ENCODE measurements at places on chromosomes 16 and 17.

GRCh38 chr16:54985668-54986067 is 55.0 kb downstream of the IRX5 start:
- DNase-seq, result no peak

- no peak for DNase-seq
Measured at GRCh38 chr16:85751698-85752501, 1.0 kb upstream of the C16orf74 start.

DNA sequence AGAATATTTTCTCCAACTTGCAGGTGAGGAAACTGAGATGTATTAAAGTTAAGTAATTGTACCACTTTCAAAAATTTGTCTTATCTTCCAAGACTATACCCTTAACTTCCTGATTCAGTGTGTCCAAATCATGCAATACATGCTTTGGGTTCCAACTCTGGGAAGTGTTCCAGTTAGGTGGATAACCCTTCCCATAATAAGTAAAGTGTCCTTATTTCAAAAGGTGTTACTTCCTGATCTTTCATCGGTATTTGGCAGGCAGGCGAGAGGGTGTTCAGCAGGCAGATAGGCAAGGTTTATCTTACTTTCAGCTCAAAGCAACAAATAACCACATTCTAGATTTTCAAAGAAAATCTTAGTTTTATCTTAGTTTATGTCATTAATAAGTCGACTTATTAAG is 46.3 kb upstream of the ARHGAP44 start:
- DNase-seq, result no peak

DNA sequence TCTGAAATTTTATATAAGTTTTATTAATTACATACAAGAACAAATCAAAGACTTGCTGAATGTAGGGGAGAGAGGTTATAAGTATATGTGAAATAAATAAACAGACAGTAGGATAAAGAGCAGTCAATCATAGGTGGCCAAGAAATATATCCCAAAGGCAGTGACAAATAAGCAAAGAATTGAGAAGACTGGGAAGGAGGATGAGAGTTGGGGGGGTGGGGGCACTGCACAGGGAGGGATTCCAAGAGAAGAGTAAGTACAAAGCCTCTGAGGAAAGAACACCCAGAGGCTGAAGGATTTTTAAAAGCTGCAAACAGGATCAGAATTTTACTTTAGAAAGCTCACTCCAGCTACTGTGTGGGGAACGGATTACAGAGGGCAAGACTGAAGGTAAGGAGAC is 2.8 kb downstream of the PELP1 start:
- DNase-seq, result no peak

DNA sequence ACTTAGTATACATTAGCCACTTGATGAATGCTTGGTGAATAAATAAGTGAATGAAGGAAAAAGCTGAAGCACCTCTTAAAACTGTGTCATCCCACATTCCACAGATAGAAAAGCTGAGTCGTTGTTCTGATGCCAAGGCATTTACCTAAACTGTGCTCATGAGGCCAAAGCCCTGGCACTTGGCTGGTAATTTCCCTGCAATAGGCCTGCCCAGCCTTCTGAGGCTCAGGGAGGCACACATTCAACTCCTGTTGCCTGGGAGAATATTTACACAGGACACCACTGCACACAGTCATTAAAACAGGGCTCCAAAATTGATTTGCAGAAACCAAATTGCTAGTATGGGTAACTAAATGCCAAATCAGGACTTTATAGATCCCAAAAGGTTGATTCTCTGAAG is 333.0 kb upstream of the C16orf82 start:
- no peak for DNase-seq

GRCh38 chr16:57169327-57169726 is 16.5 kb downstream of the PSME3IP1 start:
- DNase-seq, result no peak

DNA sequence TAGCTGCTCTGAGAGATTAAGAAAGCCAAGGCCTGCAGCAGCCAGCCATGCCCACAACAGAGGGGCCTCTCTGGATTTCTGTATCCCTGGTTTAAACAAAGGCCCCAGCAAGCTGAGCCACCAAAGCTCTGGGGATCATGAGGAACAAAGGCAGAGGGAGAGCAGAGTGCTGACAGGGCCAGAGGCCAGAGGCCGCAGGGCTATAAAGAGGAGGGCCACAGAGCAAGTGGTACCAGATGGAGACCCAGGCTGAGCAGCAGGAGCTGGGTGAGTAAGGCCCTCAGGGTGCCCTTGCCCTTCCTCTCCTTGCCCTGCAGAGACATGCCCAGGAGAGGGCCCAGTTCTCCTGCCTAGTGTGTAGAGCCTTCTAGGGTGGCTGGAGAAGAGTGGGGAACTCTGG is at the start of gene CRYBA1:
TSS of gene CRYBA1 (plus strand) at position 232 of the 400 bp plus-strand sequence. CDS start at position 237, 5 bp downstream.
- no peak for DNase-seq

DNA sequence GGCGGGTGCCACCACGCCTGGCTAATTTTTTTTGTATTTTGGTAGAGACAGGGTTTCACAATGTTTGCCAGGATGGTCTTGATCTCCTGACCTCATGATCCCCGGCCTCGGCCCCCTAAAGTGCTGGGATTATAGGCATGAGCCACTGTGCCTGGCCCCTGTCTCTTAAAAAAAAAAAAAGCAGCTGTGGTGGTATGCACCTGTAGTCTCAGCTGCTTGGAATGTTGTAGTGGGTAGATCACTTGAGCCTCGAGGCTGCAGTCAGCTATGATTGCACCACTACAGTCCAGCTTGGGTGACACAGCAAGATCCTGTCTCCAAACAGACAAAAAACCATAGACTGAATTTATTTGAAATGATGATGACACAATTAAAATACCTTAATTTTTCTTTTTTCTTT is 24.3 kb downstream of the CDK12 start:
- no peak for DNase-seq

DNA sequence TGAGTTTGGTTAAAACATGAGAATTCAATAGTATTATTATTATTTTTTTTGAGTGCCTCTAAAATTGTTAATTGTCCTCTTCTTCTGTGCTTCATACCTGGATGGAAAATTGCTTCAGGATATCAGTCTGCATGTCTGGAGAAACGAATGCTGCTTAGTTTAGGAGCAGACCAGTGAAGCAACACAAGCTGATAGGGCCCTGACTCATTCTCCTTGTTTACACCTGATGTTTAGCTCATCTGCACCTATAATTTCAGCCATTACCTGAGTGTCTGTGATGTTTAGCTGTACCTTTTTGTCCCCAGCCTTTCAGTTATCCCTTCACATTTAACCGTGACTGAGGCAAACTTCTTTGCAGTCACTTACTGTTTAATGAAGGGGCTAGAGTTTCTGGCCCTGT is 14.8 kb downstream of the SNTB2 start:
- DNase-seq, result no peak

DNA sequence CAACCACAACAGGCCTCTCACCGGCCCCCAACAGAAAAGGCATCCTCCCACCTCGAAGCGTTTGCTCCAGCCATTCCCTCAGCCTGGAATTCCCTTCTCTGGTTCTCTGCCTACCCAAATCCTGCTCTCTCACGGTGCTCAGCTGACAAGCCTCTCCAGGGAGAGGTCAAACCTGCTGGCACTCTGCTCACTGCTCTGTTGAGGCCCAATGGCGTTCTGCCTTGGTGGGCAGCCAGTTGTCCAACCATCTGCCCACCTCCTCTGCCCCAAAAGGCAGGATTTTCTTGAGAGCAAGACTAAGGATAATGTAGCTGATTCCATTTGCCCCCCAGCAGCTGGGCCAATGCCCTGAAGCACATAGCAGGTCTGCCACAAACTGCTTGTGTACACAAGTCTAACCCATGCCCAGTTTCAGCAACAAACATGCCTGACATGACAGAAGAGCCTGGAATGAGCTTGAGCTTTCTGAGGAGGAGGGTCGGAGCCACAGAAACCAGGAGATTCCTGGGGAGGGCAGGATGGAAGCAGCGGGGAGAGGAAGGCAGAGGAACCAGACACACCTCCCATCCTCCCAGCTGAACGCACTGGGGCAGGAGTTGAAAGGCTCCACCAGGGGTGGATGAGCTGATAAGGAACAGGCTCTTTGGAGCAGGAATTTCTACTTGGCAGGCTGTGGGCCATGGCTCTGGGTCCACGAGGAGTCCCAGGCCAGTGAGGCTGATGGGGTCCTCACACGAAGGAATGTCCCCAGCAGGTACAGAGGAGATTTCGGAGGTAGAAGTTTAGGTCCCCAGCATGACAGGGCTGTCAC is 23.9 kb downstream of the ARHGAP27 start:
- DNase-seq, result no peak

- DNase-seq, result no peak
Measured at GRCh38 chr16:71254832-71255525, 24.5 kb upstream of the HYDIN start.

DNA sequence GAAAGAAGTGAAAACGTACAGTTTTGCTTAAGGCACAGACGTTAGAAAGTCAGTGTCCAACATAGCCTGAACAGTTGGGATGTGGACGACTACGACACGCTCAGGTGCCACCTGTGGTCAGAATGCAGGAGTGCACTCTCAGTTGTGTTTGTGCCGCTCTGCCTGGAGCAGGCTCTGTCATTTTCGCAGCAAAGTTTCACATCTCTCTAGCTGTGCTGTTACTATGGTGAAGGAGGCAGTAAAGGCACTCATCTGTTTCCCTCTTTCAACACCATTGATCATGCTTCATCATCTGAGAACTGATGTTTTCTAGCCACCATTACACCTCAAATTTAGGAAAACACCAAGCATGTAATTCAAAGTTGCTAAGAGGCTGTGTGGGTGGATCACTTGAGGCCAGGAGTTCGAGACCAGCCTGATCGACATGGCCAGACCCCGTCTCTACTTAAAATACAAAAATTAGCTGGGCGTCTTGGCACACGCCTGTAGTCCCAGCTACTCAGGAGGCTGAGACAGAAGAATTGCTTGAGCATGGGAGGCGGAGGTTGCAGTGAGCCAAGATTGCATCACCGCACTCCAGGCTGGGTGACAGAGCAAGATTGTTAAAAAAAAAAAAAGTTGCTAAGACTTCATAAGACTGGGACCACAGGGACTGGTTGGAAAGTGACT is 44.9 kb upstream of the DNAJA2 start:
- DNase-seq, result no peak

- DNase-seq, result no peak
Measured at GRCh38 chr17:29802246-29802645, 127.8 kb downstream of the SSH2 start.

DNA sequence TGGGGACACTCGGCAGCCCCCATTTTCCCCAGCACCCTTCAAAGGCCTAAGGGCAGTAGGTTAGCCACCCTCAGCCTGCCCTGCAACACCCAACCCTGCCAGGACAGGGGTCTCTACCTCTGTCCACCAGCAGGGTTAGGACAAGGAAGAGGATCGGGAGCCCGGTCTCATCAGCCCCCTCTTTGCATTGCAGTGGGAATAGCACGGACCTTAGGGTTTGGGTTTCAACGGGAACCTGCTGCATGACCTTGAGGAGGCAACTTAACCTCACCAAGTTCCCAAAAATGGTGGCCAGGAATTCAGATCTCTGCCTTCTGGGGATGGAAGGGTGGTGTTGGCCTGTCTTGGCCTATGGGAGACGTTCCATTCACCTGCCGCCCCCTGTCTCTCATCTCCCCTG is 20.2 kb upstream of the SPPL2C start:
- no peak for DNase-seq

- DNase-seq, result no peak
Measured at GRCh38 chr17:50949128-50949988, 83.2 kb upstream of the TOB1 start.

GRCh38 chr17:82292251-82293154 is 19.0 kb upstream of the CSNK1D start:
- peak; percentile 94 for DNase-seq

- DNase-seq, result no peak
Measured at GRCh38 chr17:55654022-55654421, 68.6 kb downstream of the TMEM100 start.

DNA sequence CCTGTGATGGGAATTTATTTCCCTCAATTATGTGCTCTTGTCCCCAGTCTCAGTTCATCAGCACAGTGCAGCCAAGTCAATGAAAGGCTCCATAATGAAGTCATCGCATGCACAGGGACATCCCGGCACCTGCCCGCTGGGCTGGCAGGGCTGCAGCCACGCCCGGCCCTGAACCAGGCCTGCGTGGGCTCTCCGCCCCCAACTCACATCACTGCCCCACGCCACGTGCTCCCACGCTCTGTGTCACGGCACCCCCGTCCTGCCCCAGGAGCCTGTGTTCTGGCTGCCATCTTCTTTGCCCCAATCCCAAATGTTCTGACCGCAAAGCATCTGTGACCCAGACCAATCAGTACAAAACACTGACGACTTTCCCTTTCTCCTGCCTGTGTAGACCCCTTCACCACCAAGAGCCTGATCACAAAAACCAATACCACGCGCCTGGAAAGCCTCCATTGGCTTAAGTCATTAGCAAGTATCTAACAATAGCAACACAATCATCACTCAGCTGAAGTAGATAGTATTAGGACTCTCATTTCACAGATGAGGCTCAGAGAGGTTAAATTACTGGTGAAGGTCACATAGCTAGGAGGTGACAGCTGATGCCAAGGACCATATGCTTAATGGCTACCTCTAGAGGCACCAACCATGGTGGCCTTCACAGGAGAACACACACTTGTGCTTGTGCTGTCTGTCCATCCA is 202.5 kb downstream of the ZFHX3 start:
- no peak for DNase-seq

DNA sequence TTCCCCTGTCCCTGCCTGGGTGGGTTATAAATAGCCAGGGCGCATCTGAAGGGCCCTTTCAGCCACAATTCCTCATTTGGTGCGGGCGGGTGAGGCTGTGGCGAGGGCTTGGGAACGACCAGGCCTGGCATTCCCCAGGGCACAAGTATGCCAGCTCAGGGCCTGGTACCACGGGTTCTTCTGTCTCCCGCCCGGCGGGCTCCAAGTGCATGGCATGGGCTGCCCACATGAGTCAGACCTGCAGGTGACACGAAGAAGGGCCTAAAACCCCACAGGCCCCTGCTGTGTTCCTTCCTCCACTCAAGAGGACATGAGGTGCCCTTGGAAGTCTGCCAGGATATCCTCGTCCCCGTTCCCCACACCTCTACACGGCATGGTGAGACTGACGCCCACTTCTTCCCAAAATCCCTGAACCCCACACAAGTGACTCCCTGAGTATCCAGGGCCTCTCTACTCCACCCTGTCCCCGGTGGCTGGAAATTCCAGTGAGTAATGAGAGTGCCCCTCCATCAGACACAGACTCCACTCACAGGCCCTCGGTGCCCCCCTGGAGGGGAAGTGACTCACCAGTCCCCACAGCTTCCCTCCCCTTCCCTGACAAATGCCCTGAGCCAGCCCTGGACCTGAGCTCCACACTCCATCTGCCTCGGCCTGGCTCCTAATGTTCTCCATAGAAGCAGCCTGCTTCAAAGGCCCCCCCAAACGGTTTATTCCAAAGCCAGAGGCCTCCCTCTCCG is 68.8 kb downstream of the ABR start:
- no peak for DNase-seq

DNA sequence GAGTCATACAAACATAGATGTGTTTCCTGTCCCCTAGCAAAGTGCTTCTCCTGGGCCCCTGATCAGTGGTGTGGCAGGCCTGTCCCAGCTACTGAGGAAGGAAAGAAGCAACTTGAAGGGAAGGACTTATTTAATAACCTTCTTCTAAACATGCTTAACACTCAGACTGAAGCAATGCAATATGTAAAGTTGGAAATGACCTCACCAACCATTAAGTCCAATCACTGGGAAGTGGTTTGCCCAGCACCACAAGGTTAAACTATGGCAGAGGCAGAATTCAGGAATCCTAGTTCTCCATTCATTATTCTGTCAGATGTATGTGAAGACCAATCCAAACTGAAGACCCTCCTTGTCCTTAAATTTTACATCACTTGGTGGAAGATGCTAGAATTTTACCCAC is 39.1 kb downstream of the CENPV start:
- no peak for DNase-seq

- no peak for DNase-seq
Measured at GRCh38 chr17:16870253-16871245, 101.4 kb downstream of the TNFRSF13B start.
